ENCODE measurements at places on chromosomes 4 and X.

DNA sequence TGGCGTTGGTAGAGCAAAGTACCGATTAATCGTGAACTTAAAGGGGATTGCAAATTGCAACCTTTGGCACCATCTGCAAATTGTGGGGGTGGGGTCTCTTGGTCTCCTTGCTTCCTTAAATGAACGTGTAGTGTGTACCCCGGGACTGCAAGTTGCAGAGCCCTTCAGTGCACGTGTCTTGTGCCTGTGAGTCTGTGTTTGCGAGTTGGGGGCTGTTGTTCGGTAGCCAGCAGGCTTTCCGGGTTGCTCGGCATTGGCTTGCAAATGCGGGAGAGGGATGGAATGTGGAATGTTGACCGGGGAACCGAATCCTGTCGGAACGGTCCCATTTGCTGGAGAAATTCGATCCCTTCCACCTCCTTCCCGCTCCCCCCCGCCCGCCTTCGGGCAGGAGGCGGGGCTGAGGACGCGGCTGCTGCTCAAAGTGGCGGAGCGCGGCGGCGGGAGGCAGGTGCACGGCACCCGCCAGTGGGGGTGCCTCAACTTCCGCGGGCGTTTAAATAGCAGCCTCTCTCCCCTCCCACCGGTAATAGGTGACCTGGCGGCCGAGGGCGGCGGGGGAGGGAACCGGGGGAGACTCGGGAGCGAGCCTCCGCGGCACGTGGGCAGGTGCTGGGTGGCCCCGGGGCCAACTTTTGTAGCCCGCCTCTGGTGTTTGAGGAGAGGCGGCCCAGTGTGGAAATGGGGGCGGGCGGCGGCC, 1.5 kb downstream of the JADE1 start:
- DNase-seq: peak; percentile 79

- DNase-seq: no peak
Measured at GRCh38 chrX:57902633-57903032, 7.6 kb downstream of the ZXDA start.

DNA sequence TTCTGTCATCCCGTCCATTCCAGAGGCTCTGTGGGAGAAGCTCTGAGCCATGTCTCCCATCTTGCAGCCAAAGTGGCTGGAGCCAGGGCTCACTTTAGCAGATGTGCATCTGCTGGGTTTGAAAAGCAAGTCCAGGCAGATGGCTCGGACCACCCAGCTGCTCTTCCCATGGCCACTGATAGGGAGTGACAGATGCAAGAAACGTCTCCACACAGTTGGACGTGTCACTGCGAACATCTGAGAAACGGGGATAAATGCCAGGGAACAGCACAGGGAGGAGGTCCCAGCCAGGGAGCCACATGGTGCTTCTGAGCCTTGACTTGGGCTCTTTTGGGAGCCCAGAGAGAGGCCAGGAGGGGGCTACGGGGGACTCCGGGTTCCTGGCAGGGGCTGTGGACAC, 242.3 kb downstream of the AFAP1 start:
- no peak for DNase-seq

GRCh38 chr4:133982533-133983224, 218.9 kb downstream of the PABPC4L start:
- DNase-seq: no peak

DNA sequence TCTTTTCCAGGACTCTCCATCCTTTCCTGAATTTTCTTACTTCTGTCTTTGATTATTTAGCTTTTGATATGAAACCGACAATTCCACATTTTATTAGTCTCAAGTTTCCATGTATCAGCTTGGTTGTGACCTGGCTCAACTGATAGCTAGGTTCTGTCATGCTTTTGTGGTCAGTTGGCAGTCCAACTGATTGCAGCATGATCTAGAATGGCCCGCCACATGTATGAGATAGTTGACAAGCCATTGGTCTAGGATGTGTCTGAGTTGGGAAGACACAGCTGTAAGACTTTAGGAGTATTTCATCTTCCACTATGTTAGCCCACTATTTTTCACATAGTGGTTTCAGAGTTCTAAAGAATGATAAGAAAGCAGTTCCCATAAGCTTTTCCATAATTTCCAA, 117.5 kb upstream of the GRID2 start:
- no peak for DNase-seq

GRCh38 chrX:38817004-38817703, 15.9 kb downstream of the MID1IP1 start:
- peak; percentile 30 for DNase-seq

DNA sequence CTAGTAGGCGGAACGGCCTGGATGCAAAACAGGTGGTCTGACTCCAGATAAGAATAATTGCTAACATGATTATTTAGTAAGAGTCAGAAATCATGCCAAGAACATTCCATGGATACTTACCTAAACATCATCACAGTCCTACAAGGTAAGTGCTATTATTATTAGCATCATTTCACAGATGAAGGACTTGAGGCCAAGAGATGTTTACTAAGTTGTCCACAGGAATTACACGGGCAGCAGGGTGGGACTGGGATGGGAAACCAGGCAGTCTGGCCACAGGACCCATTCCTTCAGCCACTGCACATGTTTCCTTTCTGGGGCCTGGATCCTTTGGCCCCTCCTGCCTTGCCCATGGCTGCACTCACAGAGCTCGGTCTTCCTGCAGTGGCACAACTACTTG, 48.3 kb downstream of the ANAPC4 start:
- no peak for DNase-seq

DNA sequence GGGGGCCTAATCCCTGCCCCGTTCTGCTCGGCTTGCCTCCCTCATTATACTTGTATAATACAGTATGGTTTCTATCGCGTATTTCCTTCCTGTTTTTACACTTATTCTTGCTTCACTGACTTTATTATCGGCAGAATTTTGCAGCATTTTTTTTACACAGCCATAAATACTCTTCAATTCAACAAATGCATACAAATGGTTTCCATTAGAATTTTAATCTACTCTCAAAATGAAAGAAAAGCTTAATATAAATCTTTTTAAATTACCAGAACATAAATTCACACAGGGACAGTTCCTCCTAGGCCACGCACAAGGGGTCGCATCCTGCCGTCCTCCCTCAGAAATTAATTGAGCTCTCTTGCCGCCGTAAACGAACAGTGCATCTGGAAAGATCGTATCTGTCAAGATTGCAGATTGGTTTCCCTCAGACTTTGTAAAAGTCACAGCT, 42.9 kb downstream of the DCTD start:
- DNase-seq: no peak

GRCh38 chr4:85744950-85745349, 270.0 kb downstream of the ARHGAP24 start:
- no peak for DNase-seq

- no peak for DNase-seq
Measured at GRCh38 chrX:154014429-154015380, 5.0 kb downstream of the IRAK1 start.

DNA sequence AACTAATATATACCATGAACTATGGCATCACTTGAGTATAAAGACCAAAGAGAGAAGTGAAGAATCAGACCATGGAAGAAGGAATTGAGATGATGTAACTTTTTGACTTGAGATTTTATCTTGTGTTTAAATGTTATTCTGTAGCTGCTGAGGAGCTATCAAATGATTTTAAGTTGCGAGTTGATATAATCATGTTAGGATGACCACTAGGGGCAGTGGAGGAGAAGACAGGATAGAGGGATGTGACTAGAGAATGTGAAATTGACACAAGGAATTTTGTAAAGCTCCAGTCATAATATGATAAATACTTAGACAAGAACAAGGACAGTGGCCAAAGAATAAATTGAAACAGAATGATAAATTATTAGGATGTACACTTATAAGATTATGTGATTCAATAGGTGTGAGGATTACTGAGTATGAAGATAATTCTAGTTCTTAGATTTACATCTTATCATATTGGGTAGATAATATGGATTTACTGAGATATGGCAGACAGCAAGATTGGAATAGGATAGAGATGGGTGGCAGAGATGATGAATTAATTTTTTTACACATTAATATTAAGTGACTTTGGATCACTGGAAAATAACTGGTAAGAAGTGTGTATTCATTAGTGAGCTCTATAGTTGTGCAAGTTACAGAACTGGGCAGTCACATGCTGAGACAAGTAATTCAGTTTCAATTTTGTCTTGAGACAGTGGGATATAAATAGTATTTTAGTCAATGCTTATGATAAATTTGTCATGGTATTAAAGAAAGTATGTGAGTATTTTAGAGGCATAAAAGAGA, 816.0 kb upstream of the PCDH10 start:
- no peak for DNase-seq

DNA sequence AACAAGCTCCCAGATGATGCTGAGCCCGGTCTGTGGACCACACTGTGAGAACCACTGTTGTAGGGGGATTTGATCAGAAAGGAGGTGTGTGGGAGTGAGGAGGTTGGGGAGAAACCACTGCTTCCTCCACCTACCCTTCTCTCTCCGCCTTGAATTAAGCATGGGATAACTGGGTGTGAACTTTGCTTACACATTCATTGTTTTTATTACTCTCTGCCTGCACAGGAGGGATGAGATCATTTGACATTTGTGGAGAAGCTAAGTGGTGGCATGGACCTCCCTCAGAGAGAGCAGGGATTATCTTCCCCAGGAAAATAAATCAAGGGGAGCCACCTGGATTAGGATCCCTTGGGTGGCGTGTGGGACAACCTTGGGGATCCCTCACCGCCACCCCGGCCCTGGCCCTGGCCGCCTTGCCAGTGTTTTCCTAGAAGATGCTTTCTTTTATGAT, 212.1 kb upstream of the ATP6AP2 start:
- no peak for DNase-seq

DNA sequence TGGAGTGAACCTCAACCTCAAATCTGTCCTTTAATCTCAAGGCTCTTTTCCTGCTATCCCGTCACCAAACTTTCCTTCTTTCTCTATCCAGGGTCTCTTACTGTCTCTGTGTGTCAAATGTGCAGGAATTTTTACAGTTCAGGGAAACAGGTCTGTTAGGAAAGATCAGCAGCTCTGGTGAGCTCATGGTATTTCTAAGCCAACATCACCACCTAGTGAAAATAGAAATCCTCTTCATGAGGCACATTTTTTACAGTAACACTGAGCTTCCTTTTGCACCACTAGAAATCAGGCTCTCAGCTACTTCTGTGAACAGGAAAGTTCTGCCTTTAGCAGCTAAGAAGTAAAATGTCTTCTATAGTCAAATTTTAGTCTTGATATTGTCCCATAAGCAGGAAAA, 39.6 kb downstream of the NUDT11 start:
- DNase-seq: no peak

DNA sequence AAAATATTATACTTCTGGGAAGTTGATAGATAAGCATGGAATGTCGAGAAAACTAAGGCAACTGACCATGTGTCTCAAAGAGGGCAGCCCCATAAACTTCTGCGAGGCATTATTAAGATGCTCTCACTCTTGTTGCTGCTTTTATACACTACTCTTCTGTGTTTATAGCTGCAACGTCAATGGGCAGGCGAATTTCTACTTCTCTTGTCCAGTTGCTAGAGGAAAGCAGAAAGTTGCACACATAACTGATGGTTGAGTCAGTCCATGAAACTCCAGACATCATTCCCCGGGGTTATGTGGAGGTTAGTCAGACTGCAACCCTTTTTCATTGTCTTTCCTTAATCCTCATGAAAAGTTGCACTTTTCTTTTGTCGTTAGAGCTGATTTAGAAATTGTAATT, 39.8 kb downstream of the VCX3B start:
- no peak for DNase-seq

DNA sequence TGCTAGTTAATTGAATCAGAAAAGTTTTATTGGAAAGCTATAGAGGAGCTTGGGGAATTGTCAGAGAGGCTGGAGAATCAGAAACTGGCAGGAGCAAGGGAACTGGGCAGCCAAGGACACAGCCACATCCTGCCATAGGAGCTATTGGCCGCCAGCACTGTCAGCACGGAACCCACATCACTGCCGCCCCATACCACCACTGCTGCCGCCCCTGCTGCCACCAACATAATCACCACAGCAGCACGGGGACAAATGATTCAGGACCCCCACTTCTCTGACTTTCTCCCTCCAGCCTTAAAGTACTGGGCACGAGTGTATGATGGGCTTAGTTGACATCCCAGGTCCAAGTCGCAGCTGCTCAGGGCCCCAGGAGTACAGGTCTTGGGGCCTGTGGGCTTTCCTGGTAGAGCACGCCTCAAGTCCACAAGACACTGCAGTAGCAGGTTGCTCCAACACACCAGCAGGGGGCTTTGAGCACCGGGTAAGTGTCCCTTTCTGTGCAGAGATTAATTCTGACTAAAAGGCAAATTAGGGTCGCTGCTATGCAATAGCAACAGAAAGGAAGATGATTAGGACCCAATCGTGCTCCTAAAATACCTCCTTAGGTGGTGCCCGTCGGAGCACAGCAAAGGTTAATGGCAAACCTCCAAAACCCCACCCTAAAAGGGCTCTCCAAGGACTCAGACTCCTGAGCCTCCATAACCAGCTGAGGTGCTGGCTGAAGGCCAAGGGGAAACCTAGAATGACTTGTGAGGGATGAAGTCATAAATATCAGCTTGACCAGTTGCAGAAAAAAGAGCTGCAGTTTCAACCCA, 6.9 kb downstream of the PJA1 start:
- peak; percentile 27 for DNase-seq

GRCh38 chr4:108240366-108240765, 71.6 kb upstream of the LEF1 start:
- DNase-seq: no peak

DNA sequence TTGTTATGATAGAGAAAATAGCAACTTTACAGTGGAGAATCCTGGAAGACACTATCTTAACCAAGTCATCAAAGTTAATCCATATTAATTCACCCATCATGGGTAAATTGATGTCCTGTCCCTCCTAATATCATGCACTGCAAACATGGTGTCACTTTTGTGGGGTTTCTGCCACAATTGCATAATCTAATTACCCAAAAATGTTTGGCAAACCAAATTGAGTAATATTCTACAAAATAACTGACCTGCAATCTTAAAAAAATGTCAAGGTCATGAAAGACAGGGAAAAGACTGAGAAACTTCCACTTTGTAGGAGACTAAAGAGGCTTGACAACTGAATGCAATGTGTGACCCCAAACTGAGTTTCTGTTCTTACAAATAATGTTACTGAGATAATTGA, 37.1 kb upstream of the PLAC8 start:
- no peak for DNase-seq

DNA sequence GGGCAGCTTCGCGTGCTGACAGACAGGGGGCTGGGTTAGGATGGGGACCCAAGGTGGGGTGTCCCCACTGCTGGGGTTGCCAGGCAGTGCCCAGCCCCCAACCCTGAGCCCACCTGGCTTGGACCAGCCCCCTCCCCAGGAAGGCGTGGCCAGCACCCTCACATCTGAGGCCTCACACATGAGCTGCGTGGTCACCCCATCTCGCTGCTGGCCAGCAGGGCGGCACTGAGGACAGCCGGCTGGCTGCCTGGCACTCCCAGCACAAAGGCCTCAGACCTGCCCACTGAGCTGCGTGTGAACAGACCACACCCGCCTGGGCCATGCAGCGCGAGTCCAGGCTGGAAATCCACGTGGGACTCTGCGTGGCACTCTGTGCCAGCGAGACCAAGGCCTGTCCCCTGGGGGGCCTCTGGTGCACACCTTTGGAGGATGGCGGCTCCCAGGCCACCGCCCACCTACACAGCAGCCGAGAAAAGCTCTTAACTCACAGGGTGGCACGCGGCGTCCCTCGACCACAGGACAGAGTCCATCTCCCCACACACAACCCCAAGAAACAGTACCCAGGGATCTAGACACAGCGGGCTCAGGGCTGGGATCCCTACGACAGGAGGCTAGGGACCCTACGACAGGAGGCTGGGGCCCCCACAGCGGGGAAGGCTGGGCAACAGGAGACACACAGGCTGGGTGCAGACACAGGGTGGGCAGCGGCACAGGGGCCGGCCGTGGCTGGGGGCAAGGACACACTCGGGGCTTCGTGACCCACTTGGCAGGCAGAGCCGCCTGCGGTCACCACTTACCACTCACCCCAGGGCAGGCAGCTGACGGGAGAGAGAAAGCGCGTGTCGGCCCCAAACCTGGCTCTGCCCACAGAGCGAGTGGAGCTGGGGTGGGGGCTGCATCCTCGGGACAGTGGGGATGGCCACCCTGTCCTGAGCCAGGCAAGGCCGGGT, 9.8 kb downstream of the DGKQ start:
- DNase-seq: no peak

All from AG20443 (cell line).